ENCODE measurements at places on chromosomes 2 and 18.

DNA sequence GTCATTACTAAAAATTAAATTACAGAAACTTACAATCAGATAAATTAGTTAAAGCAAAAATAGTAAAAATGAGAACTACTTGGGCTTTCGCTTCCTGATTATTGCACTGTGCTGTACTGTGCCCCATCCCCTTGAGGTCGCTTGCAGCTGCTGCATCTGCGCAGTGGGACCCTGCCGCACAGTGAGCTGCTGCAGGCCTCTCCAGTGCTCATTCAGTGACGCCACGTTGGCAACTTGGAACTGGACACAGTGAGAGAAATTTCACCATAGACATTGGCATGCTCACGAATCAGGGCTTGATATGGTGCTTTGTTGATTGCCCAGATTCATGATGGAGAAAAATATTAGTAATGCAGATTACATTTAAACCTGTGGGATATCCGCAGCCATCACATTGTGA lies 290.8 kb upstream of the MYT1L start:
- no peak for DNase-seq

GRCh38 chr2:120105360-120105759 lies 92.5 kb downstream of the EPB41L5 start:
- DNase-seq, result no peak

DNA sequence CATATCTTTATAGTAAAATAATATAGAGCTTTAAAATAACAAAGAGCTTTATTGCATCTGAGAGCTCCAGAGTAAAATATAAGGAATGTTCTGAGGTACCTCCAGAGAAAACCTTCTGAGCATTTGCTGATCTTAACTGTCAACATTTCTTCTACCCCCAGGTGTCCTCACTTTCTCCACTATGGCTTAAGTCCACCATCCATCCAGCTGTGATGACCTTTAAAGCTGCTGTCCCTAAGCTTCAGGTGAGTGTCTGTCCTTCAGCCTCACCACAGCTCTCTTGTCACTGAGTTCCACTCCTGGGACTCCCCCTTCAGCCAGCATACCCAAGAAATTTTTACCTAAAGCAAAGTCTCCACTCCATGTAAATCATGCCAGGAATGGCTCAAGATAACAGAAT lies 137.9 kb downstream of the MYO5B start:
- no peak for DNase-seq

GRCh38 chr2:229443141-229443540 lies 172.1 kb upstream of the PID1 start:
- DNase-seq, result no peak

DNA sequence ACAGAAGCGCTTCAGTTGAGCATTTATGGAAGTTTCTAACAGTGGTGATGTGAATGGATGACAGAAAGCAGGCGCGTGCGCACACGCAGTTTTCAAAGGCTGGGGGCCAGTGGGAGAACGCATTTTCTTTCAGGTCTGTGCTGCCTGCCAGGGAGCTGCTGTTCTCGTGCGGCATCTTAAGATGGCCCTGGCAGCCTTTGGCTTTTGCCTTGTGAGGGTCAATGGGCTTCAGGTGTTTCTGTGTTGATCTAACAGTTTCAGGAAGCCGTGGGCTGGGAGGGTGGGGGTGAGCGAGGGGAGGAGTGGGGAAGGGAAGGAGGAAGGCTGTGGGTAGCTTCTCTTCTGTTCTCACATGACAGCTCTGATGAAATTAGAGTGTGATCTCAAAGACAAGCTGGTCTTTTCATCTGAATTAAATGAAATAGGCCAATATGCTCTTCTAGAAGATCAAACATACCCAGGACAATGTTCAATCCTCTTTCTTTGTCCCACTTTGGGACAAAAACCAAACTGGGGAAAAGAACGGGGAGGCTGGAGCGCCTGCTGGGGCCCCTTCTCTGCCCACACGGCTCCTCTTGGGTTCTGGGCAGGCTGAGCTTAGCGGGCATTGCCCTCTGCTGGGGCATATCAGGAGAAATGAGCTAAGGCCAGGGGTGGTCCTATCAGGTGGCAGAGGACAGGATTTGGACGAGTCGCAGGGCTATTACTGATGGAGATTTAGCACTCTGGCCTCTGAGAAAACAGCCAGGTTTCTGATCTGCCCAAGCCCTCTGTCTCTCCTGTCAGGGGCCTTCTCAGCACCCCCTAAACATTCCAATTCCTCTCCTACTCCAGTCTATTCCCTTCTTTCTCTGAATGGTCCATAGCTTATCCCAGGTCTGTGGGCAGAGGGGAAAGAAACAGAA lies 126.2 kb upstream of the LGALSL start:
- DNase-seq, result no peak

- no peak for DNase-seq
Observed at GRCh38 chr2:179263446-179264367, 925 bp downstream of the SESTD1 start.

DNA sequence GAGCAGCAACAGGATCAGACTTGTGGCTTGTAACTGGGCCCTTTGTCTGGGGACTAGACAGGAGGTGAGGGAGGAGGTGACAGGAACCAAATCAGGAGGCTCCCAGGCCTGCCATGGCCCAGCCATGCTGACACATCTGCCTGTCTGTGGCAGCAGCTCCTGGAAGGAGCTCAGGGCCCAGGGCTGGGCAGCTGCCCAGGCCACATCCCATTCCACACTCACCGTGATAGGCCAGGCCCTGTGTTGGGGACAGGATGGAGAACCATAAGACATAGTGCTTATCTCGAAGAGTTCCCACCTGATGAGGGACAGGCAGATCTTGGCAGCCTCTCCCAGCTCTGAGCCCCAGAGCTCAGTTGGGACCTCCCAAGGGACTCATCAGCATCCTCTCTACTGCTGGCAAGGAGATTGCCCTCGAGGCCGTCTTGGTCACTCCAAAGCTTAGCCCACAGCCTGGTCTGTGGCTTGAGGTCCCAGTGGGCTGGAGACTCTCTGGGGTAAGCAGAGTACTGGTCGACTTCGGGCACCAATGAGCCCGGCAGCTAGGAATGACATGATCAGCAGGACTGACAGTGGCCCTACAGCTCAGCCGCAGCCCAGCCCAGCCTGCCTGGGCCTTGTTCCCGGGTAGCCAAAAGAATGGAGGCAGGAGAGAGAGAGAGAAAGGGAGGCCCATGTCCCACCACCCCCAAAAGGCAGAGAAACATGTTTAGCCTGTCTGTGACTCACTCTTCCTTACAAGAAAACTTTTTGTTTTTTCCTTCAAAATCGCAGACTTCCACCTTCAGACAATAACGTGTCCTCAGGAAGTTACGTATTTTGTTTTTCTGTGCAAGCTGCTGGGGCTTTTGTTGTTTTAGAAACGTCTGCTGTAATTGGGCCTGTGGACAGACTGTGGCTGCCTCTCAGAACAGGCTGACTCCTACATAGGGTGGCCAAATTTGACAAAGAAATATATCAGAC lies 82.1 kb downstream of the HS1BP3 start:
- DNase-seq, result no peak

GRCh38 chr2:160432633-160433032 lies 61.0 kb downstream of the RBMS1 start:
- DNase-seq, result no peak

DNA sequence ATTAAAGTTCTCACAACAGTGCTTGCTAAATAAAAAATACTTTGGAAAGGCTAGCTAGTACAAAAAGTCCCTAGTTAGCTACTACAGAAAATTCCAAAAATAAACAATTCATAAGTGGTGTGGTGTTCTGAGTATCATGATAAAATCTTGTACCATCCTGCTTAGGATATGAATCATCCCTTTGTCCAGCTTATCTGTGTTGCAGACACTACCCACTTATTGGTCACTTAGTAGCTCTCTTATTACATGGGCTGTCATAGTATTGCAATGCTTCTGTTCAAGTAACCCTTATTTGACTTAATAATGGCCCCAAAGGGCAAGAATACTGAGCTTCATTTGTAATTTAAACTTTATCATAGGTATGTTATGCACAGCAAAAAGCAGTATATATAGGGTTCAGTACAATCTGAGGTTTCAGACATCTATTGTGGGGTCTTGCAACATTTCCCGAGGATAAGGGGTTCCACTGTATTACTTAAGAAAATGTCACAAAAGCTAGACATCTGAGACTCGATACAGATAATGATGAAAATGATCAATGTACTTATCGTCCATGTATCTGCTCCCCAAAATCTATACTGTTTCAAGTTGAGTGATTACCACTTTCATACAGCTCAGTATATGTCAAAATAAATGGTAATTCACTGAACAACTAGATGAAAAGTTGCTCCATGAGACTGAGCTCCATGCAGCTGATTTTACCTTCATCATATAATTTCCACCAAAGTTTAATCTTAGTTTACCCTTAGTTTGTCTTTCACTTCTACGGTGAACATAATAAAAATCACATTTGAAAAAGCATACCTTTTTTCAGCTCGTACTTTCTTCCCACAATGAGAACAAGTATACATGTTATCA lies 93.8 kb downstream of the C2orf74 start:
- DNase-seq, result no peak

DNA sequence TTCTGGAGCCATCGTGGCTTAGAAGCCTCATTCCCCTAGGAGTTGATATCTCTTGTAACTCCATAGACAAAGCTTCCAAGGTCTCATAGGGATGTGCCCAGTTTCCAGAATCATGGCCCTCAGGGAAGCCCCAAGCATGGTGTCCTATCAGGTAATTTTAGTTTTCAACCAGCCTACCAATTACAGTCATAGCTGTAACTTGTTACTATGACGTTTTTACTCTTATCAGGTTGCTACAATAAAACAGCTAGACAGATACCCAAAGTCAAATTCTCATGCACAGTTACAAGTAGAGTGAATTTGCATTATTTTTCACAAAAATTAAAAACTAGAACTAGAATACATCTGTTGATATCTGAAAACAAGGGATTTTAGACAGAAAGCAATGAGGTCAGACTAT lies 8.9 kb downstream of the LYPD6 start:
- no peak for DNase-seq

DNA sequence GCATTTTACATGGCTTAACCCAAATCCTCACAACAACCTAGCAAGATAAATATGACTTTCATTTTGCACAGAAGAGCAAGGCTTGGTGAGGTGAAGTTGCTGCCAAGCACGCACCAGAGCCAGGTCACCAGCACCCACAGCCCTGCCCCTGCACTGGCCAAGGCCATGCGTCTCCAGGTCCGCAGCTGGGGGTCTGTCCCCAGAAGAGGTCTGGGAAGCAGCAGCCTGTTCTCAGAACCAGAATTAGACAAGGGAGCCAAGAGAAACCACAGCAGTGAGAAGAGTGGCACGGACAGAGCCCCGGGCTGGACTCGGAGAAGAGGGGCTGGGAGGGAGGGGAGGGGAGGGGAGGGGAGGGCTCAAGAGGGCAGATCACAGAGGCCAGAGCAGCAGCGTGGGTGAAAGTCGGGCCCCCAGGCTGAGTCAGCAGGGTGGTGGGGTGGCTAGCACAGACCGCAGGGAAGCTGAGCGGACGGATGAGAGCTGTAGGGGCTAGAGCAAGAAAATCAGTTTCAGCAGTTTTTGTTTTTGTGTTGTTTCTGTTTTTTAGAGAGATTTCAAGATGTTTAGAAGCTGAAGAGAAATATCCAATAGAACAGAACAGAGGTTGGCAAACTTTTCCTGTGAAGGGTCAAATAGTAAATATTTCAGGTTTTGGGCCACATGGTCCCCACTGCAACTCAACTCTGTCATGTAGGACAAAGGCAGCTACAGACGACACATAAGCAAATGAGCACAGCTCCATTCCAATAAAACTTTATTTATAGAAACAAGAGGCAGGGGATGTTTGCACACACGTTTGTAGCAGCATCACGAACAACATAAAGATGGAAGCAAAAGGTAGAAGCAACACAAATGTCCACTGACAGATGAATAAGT lies 7.4 kb upstream of the MTERF4 start:
- DNase-seq, result no peak

GRCh38 chr2:68828887-68829708 lies 42.1 kb downstream of the BMP10 start:
- no peak for DNase-seq

GRCh38 chr2:160942476-160943142 lies 217.6 kb upstream of the TANK start:
- no peak for DNase-seq

GRCh38 chr18:7576685-7577084 lies 9.6 kb downstream of the PTPRM start:
- no peak for DNase-seq

DNA sequence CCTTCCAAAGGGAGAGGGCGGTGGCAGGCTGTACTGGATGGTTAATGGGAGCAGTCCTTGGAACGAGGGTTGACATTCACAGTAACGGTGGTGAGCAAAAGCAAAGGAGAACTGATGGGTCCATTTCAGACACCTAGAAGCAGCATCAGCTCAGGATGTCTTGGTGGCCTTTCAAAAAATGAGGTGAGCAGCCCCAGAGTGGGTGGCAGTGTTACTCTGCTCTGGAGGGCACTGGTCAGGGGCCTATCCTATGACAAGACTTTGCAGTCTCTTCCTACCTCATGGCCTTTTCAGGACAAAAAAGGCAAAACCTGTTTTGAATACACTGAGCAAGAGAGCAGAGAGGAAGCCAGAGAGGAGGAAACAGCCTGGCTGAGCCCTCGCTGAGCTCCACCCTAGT lies 23.5 kb downstream of the CAPN14 start:
- no peak for DNase-seq

- no peak for DNase-seq
Observed at GRCh38 chr2:61978522-61978921, 73.0 kb downstream of the COMMD1 start.

- no peak for DNase-seq
Observed at GRCh38 chr2:203578759-203579643, 43.9 kb upstream of the RAPH1 start.

DNA sequence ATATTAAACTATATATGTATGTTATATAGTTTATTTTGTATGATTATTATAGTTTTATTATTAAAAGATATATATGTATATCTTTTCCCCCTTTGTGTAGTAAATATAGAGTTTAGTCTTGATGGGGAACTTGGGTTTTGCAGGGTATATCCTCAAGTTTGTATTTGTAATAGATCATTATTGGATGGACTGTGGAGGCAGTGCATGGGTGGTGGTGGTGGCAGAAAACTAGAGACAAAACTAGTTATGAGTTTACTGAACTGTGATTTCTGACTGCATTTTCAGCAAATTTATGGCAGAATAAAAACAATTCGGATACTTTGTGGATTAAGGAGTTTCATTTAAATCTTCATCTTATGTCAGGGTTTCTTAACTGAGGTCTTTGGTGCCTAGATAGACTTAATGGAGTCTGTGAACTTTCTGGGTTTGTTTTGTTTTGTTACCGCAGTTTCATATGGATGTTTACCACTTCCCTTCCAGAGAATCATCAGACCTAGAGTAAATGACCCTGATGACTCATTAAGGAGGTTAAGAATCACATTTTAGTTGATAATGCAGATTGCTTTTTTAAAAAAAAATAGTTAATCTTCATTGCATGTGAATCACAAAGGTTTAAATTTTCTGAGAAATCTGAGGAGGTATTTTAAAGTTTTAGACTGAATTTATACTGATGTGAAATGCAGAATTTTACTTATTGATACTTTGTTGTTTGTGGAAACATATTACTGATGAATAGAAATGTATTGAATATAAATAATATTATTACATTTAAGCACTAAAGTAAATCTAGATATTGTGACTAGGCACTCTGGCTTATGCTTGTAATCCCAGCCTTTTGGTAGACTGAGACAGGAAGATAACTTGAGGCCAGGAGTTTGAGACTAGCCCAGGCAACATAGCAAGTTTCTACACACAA lies 14.5 kb downstream of the EPC2 start:
- no peak for DNase-seq
